Fibroblast of skin of left quadriceps (primary cell): ENCODE measurements at places on chromosomes 12 and 14.

GRCh38 chr14:48628870-48629269, 953.5 kb upstream of the MDGA2 start:
- no peak for DNase-seq

DNA sequence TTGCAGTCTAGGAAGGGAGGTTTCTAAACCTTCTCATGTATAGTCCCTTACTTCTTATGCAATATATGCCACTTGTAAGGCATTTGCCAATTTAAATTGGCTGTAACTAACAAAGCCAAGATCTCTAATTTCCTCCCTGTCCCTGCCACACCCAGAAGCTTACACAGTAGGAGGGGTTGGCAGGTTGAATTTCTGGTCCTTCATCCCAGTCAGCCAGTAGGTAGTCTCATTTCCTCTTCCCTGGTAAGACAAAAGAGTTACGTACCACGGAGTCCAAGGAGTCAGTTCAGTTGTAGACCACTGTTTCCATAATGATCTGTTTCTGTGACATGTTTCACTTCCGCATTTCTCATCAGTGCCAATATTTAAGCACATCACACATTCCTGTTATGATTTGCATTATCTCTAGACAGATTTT, 47.0 kb upstream of the PLBD1 start:
- no peak for DNase-seq

DNA sequence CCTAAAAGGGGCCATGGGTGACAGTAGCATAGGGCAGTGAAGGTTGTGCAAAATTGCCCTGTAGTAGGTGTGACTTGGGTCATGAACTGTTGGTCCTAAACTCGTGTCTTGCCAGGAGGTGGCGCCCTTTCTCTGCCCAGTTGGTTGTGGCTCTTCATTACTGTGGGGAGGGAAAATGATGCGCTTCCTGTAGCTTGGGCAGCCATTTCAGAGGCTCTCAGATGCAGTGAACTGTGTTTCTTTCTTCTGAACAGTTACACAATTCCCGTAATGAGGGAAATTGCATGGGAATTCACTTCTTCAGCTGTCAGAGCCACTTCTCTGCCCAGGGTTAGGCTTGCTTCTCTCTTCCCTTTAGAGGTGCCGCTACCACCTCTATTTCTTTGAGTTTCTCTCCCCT, 148.1 kb upstream of the NRXN3 start:
- DNase-seq, result peak; percentile 3

- no peak for DNase-seq
Observed at GRCh38 chr12:102963796-102964195, 6.3 kb downstream of the ASCL1 start.

GRCh38 chr12:78403681-78404080, 460.9 kb upstream of the SYT1 start:
- DNase-seq, result no peak

- no peak for DNase-seq
Observed at GRCh38 chr12:112103758-112104503, 4.7 kb downstream of the NAA25 start.

DNA sequence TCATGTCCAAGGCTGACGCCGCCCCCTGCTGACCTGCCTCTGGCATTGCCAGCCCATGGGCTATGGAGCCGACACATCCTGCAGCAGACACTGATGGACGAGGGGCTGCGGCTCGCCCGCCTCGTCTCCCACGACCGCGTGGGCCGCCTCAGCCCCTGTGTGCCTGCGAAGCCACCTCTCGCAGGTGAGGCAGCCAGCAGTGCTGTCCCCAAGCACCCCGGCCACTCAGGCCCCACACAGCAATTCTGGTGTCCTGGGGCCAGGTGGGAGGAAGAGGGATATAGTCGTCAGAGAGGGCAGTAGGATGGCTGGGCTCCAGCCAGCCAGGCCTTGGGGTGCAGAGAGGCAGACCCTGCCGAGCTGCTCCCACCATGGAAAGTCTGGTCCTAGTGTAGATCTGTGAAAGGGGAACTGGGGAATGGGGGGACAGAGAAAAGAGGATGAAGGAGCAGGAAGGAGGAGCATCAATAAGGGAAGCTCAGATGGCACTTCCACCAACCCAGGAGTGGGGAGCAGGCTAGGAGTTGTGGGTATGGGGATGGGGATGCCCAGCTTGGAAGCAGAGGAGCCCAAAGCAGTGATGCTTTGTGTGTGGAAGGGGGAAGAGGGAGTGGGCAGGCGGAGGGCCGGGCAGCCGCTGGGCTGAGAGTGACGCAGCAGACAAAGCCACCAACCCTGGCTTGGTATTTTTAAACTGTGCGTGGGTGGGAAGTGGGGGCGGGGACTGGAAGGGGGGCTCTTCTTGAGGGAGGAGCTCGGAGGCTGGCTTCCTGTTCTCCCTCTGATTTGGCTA, 4.7 kb downstream of the NAB2 start:
- DNase-seq, result peak; percentile 66

GRCh38 chr12:75137896-75138295, 71.7 kb downstream of the KCNC2 start:
- no peak for DNase-seq

DNA sequence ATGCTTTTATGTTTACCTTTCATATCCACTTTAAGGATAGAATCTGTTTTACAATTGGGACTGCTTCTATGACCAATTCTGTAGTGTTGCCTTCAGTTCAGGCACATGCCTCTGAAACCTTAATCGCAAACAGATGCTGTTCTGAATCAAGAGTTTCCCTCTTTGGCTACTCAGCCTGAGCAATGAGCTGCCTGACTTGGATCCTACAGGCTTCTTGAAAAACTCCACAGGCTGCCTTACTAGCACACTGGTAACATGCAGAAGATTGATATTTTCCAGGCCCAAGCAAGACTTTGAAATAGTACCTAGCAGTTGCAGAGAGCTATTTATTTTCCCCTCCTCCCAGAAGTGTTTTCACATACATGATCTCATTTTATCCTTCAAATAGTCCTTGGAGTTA, 34.8 kb upstream of the PMCH start:
- DNase-seq, result peak; percentile 18

DNA sequence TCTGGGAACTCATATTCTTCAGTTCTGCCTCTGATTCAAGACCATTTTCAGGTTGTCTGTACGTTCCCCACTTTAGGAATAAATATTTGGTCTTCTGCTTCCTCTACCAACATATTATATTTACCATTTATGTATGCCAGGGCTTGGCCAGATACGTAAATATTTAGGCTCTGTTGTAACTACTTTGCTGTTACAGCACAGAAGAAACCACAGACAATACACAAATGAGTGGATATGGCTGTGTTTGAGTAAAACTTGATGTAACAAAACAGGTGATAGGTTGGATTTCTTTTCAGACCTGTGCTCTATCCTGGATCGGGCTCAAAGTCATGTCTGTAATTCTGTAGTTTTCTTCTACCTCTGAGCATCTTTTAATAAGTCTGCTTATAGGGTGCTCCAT, 37.5 kb downstream of the RAP1B start:
- no peak for DNase-seq

DNA sequence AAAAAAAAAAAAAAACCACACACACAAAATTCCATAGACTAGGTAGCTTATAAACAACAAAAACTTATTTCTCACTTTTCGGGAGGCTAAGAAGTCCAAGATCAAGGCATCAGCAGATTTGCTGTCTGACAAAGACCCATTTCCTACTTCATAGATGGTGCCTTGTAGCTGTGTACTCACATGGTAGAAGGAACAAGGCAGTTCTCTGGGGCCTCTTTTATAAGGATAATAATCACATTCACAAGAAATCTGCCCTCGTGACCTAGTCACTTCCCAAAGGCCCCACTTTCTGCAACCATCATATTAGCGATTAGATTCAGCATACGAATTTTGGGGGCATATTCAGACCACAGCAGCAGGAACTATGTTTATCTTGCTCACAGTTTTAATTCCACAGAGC, 54.9 kb downstream of the STXBP6 start:
- DNase-seq, result no peak

DNA sequence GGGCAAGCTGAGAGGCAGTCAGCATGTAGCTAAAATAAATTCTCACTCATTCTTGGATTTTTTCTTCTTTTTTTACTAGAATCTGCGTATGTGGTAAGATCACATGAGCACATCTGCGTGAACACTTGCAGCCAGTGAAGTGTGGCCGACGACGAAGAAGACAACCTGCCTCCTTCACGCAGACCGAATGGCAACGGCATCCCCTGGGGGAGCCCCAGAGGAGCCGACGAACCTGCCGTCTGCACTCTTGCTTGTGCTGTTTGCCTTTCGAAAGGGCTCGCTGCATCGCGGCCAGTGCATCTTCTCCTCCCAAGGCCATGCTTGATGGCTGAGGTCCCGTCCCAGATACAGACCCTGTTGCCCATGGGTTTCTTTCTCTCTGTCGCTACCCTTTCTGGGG, 113.8 kb downstream of the KCNK10 start:
- DNase-seq, result no peak

GRCh38 chr14:52307905-52308304, 6.2 kb upstream of the PTGER2 start:
- DNase-seq, result no peak

GRCh38 chr14:95101736-95102679, 55.3 kb downstream of the DICER1 start:
- DNase-seq, result no peak

DNA sequence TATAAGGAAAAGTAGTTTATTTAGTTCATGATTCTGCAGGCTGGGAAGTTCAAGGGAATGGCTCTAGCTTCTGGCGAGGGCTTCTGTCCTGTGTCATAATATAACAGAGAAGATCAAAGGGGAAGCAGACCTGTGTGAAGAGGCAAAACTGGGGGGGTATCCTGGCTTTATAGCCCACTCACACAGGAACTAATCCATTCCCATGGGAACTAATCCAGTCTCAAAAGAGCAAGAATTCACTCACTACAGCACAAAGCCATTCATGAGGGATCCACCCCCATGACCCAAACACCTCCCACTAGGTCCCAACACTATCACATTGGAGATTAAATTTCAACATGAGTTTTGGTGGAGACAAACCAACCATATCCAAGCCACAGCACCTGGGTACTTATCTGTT, 6.9 kb downstream of the ALDH6A1 start:
- no peak for DNase-seq

DNA sequence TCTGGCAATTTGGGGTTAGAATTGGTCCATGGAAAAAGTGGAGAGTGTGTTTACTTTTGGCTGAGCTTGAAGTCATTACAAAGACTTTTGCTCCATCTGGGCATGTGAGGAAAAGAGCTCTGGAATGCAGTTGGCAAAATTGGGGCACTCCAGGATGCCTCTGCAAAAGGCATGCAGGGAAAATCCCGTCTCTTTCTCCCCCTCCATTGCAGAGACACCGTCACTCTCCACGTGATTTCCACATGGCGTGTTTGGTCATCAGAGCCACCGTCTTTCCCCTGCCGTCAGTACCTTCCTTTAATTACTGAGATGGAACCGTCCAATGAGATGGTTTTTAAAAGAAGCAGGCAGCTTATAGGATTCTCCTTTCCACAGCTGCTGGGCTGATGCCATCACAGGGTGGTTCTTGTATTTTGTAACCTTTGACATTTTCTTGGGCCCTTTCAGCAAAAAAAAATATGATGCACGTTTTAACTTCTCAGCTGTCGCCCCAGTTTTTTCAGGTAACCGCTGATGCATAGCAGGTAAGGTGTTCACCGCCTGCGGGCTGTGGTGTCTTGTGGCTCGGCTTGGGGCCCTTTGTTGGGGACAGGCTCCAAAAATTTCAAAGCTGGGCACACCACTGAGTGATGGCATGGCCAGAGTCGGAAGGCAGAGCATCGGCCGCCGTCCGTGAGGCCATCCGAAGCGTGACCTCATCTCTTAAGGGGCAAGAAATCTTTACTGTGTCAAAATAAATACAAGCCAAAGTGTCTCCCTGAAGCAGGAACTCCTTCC, 68.4 kb downstream of the CACNA1C start:
- no peak for DNase-seq

- DNase-seq, result no peak
Observed at GRCh38 chr12:30858471-30858870, 68.1 kb upstream of the TSPAN11 start.

DNA sequence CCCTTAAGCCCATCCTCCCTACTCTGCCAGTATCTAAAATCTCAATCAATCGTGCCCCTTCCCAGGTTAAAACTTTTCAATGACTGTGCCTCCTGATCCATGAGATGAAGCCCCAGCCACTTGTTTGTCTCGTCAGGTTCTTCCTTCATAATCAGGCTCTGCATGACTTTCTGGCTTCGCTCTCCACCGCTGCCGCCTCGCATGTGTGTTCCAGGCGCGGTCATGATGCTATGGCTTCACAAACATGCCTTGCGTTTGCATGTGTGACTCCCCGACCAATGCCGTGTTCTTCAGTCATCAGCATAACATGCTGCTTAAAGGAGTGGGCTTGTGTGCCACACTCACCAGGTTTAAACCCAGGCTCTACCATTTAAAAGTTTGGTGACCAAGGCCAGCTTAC, 5.0 kb upstream of the C1RL start:
- DNase-seq, result no peak

DNA sequence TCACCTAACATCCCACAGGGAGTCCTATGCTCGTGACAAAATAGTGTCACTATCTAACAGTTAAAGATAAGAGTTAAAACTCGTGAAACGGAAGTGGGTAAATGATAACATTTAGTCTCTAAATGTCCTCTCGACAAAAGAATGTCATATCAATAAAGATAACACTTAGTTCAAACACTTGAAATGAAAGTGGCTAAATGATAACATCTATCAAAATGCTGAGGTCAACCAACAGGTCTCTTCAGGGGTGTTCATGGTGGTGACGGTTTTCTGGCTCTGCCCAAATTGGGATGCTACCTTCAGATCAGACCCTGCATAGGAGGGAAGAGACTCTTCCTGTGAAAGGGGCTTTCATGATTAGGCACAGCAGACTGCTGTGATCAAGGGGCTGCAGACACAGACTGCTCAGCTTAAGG, 22.1 kb downstream of the IL26 start:
- DNase-seq, result no peak

GRCh38 chr12:51269174-51270066, 795 bp downstream of the SMAGP start:
- no peak for DNase-seq

- DNase-seq, result no peak
Observed at GRCh38 chr12:114403011-114403689, 2.8 kb downstream of the TBX5 start.

GRCh38 chr14:68653804-68654203, 139.1 kb downstream of the ZFP36L1 start:
- DNase-seq, result no peak

DNA sequence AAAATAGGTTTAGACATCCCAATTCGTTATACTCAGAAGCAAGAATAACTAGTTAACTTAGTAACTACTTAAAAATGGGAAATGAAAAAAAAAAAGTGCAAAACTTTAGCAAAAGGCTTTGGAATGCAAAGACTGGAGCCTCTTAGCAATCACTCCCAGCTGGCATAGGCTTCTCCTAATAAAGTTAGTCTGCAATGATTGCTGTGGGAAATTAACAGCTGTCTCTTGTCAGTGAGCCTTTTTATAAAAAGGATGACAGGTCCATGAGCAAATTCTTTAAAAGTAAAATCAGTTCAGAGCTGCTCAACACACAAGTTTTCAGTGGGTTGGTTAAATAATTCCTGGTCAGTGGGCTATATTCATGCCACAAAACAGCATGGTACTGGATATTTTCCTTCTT, 7.4 kb upstream of the SYCP3 start:
- no peak for DNase-seq
